ENCODE measurements at places on chromosomes 4 and X.

GRCh38 chr4:173932701-173933100 is 350.8 kb downstream of the FBXO8 start:
- DNase-seq, result no peak

- no peak for DNase-seq
Observed at GRCh38 chr4:88599298-88599697, 7.0 kb downstream of the HERC3 start.

DNA sequence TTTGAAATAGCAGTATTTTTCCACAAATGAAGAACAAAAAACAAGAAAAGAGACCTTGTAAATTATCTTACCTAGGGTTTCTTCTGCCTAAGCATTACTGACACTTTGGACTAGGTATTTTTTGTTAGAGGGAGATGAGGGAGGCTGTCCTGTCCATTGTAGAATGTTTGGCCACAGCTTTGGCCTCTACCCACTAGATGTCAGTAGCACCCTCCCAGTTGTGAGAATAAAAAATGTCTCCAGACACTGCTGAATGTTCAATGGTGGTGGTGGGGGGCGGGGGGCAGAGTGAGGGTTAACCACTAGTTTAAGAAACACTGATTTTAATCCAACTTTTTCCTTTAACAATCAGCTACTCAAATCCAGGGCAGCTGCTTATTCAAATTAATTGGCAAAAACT is 25.8 kb downstream of the OTUD4 start:
- no peak for DNase-seq

GRCh38 chr4:54958236-54958635 is 167.2 kb downstream of the KDR start:
- no peak for DNase-seq

GRCh38 chr4:109721033-109721432 is 8.8 kb downstream of the PLA2G12A start:
- DNase-seq, result no peak

- no peak for DNase-seq
Observed at GRCh38 chr4:32574803-32575202, 1854.6 kb downstream of the PCDH7 start.

DNA sequence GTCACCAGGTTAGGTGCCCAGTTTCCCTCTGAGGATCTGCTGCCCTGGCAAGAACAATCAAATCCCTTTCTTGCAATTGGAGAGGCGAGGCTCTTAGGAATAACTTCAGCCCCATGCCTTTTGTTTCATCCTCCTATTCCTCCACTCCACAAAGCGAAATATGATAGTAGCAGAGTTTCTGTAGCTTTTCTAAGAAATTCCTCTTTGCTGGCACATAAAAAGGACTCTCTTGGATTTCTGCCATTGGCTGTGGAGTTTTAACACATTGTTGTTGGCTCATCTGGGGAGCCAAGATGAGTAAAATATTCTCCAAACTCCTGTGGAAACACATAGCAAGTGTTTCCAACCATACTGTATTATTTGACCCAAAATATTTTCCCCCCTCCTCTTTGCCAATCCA is 11.0 kb upstream of the ADGRG2 start:
- DNase-seq, result no peak

DNA sequence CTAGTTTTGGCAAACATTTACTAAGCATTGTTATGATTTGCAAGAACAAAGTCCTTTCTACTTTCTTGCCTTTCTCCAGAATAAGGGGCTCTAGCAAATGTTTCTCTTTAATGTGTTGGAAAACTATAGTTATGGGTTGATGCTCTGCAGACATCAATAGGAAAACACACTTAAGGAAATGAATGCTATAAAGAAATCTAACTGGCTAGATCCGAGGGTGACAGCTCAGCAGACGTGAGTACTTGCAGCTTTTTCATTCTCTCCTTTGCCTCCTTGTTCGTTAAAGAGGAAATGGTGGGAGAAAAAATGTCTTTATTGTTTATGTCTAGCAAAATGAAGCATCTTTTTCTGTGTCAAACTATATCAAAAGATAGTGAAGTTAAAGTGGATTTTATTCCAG is 6.3 kb downstream of the GUCY1B1 start:
- DNase-seq, result no peak

DNA sequence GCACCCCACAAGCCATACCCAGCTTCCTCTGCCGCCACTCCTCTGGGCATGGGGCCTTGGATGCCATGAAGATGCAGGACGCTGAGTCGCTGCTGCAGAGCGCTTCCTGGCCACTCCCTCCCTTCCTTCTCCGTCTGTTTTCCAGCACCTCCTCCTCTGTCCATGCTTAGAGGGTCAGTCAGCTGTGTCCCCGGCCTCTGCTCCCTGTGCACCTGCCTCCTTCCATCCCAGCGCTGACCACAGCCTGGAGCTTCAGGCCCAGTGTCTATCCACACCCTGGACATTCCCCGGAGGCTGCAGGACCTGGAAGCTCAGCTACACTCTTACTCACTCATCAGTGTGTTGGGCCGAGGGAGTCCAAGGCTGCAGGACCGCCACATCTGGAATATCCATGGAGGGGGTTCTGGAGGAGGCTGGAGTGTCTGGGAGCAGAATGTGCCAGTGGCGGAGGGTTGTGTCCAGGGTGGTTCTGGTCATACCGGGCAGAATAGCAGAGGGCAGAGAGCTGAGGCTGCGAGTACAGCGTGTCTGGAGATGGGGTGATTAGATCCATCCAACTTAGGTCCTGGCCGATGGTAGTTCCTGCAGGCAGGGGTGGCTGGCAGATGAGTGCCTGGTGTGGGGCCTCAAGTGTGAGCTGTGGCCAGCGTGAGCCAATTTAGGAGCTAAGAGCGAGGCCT is 58.6 kb upstream of the ADRA2C start:
- no peak for DNase-seq

DNA sequence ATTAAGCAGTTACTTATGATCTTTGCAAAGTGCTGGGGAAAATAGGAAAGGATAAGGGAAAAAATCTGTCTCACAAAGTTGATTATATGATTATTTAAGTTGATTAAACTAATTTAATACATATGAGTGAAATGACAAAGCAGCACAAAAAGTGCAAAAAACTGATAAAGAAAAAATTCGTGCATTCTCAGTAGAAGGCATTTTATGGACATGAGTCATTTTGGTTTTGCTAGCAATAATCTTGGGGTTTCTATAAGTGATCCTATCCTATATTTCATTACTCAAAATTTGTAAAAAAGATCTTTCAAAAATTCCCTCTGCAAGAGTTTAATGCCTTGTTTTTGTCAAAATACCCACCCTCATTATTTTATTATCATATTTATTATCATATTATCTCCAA is 224.2 kb upstream of the ANXA10 start:
- no peak for DNase-seq

- DNase-seq, result no peak
Observed at GRCh38 chr4:170278460-170278859, 188.7 kb upstream of the AADAT start.

GRCh38 chrX:129557844-129558480 is 17.9 kb downstream of the OCRL start:
- no peak for DNase-seq

- DNase-seq, result no peak
Observed at GRCh38 chr4:23337292-23337691, 552.6 kb downstream of the PPARGC1A start.

- DNase-seq, result no peak
Observed at GRCh38 chr4:170940043-170940724, 850.4 kb upstream of the AADAT start.

DNA sequence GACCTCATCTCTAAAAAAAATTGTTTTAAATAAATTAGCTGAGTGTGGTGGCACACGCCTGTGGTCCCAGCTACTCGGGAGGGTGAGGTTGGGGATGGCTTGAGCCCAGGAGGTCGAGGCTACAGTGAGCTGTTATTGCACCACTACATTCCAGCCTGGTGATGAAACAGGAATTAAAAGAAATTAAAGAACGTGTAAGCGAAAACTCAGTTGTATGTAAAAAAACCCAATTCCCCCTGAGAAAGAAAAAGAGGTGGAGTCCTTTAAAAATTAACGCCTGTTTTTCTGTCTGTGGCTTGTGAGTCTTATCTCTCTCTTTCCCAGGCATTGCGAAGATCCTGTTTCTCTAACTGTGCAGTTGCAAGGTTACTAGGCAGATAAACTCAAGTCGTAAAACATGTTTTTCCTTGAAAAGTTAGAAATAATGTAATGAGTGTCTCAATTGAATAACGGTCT is 22.1 kb downstream of the EPGN start:
- DNase-seq, result no peak

- no peak for DNase-seq
Observed at GRCh38 chr4:129900430-129900953, 804.5 kb downstream of the C4orf33 start.

DNA sequence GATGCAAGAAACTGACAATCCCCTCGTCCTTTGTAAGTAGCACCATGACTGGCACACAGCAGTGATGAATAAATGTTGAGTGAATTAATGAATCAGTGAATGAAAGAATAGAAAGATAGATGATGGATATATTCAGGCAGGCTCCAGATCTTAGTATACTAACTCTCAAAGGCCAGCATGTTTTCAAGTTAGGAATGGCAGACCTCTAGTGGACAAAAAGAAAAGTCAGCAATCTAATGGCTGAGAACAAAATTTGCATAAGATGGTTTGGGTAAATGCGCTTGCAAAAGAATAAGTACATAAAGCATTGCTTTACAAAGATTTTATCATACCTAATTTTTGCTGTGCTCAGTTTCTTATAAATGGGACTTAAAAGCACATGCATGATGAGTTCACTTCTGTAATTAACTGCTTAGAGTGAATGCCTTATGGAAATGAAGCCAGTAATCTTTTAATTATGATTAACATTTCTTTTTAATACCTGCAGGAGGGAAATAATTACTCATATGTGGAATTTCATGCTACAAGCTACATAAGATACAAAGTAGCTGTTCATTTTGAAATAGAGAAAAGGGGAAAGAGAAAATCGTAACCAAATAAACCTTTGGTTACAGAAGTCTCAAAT is 126.9 kb upstream of the GPRIN3 start:
- DNase-seq, result no peak

GRCh38 chr4:37797374-37797773 is 29.1 kb upstream of the PGM2 start:
- DNase-seq, result no peak

DNA sequence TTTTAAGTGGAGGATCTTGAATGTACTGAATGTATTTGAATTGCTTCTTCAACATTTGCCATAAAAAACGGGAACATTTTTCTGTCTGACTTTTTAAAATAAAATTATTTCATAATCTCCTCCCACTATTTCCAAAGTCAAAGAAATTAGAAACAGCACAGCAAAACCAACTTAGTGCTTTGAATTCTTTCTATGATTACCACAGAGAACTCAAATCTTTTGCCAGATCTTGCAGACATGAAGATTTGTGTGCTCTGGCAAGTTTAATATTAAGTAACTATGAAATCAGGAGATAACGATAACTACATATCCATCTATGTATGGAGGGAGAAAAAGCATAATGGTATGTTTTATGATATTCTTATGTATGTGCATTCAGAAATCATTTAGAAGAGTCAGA is 982.2 kb downstream of the PCDH7 start:
- no peak for DNase-seq

GRCh38 chrX:11190745-11191510 is 79.8 kb downstream of the HCCS start:
- DNase-seq, result no peak

GRCh38 chrX:6383917-6384316 is 151.0 kb downstream of the VCX3A start:
- no peak for DNase-seq

GRCh38 chr4:128287141-128287870 is at the start of gene PGRMC2:
TSS of gene PGRMC2 (minus strand) at chr4:128287813. CDS start at chr4:128287790, 23 bp downstream.
- DNase-seq, result no peak

DNA sequence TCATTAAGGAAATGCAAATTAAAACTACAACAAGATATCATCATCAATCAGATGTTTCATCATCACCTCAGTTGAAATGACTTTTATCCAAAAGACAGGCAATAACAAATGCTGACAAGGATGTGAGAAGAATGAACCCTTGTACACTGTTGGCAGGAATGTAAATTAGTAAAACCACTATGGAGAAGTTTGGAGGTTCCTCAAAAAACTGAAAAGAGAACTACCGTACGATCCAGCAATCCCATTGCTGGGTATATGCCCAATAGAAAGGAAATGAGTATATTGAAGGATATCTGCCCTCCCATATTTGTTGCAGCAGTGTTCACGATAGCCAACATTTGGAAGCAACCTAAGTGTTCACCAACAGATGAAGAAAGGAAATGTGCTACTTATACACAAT is 50.6 kb upstream of the STARD8 start:
- no peak for DNase-seq

DNA sequence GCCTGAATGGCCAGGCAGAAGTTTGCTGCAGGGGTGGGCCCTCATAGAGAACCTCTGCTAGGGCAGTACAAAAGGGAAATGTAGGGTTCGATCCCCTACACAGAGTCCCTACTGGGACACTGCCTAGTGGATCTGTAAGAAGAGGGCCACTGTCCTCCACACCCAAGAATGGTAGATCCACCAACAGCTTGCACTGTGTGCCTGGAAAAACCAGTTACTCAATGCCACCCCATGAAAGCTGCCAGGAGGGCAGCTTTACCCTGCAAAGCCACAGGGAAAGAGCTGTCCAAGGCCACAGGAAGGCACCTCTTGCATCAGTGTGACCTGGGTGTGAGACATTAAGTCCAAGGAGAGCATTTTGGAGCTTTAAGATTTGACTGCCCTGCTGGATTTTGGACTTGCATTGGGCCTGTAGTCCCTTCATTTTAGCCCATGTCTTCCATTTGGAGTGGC is 781.6 kb downstream of the TRAM1L1 start:
- no peak for DNase-seq

DNA sequence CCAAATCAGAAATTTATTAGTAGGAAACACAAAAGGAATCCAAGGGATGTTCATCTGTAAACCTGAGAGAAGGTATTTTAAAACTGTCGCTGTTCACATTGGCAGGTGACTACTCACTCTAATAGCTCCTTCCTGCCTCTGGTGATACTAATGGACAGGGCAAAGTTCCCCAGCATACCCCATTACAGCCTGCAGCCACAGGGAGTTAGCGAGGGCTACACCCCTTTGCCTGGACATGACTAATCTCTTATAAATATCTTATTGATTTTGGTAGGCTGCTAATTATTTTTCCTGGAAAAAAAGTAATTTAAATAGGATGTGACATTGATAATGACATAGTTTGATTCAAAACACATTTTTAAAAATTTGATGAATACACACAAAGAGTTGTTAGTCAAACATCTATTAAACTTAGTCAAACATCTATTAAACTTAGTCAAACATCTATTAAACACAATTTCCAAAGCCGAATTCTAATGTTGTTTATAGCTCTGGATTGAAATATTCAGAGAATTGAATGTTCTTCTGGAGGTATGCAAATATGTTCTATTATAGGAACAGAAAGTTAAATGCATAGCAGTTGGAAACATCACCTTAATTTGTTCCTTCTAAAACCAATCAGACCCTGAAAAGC is 83.0 kb upstream of the CBR4 start:
- no peak for DNase-seq

Data from epithelial cell of prostate (primary cell).